PC-9 (cell line): ENCODE measurements at places on chromosomes 16 and 17.

- DNase-seq: no peak
- no peaks in the 10 kb centered on the region for H3K27me3 ChIP-seq
- H3K4me1 ChIP-seq: no peaks in the 10 kb centered on the region
- no peak overlapping the region for H3K27ac ChIP-seq
Measured at GRCh38 chr16:11677451-11677951, 9.2 kb downstream of the SNN start.

DNA sequence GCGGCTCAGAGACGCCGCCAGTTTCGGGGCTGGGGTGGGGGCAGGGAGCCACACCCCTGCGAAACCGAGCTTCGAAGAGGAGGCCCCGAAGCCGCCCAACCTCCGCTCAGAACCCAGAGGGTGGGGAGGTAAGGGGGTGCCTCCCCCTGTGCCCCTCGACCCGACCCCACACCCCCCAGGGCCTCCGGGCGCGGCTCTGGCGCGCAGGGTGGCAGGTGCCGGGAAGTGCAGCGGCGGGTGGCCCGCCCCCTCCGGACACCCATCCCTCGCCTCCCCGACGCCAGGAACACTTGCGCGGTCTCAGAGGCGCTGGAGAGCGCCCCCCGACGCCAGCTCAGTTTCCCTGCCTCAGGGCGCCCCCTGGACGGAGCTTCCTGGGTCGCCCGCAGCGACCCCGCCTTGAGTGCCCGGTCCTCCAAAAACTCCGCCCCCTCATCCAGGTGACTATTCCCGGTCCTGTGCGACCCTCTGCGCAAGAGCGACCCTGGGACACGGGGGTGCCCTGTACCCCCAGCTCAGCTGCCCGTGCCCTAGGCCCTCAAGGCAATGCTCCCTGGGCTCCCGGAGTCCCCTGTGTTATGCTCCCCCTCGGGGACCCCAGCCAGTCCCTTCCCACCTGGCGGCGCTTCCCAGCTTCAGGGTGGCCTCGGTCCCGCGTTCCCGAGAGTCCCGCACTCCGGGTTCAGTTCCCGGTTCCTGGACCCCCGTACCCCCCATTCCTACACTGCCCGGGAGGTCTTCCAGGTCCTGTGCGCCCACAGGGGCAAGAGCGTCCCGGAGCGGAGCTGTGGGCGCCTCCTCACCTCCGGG, 562 bp downstream of the PPL start:
- peak overlapping the region; percentile 99 for H3K4me3 ChIP-seq
- peak; percentile 40 for DNase-seq
- peaks cover 6% of the 10 kb centered on the region; the same call in 1 of the 2 replicates for H3K36me3 ChIP-seq
- H3K4me1 ChIP-seq: peaks cover 34% of the 10 kb centered on the region
- no peaks in the 10 kb centered on the region for H3K27me3 ChIP-seq

DNA sequence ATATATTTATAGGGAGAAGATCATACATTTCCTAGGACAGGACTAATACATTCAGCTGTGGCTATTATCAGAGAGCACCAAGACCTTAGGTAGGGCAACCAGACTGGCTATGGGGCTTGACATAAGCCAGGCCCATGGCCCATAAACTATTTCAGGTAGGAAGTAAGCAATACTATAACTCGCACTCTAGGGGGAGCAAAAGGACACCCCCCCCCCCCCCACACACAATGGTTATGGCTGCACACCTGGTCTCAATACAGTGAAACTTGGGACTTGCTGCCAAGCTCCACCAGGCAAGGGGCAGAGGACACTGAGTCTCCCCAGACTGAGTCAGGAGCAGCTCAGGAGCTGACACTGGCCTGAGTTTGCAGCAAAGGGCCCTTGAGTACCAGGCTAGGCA, 348.9 kb upstream of the ASIC2 start:
- 0 out of 2 replicates have a peak, but pooled peaks cover 9% of the 10 kb centered on the region for H3K27me3 ChIP-seq
- no peaks in the 10 kb centered on the region for H3K36me3 ChIP-seq
- DNase-seq: no peak
- H3K4me1 ChIP-seq: no peaks in the 10 kb centered on the region
- H3K27ac ChIP-seq: no peak overlapping the region
- H3K4me3 ChIP-seq: no peak overlapping the region

- peaks cover 11% of the 10 kb centered on the region; the same call in 1 of the 2 replicates for H3K36me3 ChIP-seq
- H3K4me3 ChIP-seq: no peak overlapping the region
- no peak overlapping the region for H3K27ac ChIP-seq
Measured at GRCh38 chr17:75693500-75694481, 26.7 kb downstream of the SAP30BP start.

DNA sequence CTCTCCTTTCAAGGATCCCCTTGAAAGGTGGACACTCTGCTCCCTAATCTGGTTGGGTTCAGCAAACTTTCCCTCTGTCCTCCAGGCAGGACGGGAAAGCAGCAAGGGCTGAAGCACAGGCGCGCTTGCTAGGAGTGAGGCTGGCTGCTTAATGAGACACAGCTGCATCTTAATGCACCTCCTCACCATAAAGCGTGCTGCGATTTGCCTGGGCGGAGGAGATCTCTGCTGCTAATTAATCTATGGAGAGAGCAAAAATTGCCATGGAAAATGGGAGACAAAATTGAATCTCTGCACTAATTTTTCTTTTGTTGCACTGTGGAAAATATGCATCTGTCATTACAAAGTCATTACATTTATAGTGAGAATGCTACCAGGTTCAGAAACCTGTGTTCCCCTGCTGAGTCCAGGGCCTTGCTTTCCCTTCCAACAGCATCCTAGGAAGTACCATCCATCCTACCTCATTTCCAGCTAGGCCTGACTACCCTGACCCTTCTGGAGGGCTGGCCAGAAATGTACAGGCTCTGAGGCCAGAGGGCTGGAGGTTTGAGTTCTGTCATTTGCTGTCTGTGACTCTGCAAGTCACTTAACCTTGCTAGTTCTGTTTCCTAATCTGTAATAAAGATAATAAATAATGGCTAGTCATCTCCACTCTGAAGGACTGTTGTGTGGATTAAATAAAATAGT, 43.5 kb upstream of the BCAR1 start:
- no peak for DNase-seq
- no peak overlapping the region for H3K4me3 ChIP-seq
- H3K27me3 ChIP-seq: no peaks in the 10 kb centered on the region

DNA sequence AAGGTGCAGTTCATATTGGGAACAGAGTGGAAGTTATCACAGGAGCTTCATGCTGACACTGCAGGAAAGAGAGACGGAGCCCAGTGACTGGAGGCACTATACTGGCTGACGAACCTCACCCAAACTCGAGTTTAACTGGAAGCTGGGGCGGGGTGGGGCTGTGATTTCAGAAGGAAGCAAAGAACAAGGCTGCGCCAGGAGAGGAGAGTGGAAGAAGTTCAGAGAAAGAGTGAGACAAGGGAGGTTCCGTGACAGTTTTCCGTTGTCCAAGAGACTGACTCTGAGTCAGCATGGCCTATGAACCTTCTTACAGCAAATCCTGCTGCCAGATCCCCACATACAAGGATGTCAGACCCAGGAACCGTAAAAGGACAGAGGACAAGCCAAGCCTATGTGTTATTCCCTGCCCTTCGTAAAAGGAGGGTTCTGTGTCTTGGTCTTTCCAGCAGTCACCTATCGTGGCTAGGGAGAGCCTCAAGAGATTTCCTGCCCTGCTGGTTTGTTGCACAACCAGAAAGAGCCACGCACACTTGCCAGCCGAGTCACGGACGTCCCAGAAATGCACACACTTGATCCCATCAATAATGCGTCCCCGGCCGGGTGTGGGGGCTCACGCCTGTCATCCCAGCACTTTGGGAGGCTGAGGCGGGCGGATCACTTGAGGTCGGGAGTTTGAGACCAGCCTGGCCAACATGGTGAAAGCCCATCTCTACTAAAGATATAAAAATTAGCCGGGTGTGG, 5.1 kb downstream of the PITPNA start:
- no peak overlapping the region for H3K27ac ChIP-seq
- no peaks in the 10 kb centered on the region for H3K27me3 ChIP-seq
- H3K36me3 ChIP-seq: peaks cover 17% of the 10 kb centered on the region; the same call in 1 of the 2 replicates
- DNase-seq: no peak
- no peak overlapping the region for H3K4me3 ChIP-seq
- H3K4me1 ChIP-seq: peaks cover 10% of the 10 kb centered on the region; the same call in 1 of the 2 replicates

GRCh38 chr16:88662222-88662842, 559 bp downstream of the MVD start:
- no peaks in the 10 kb centered on the region for H3K36me3 ChIP-seq
- H3K4me3 ChIP-seq: peak overlapping the region; percentile 90
- DNase-seq: no peak
- H3K27ac ChIP-seq: peak overlapping the region; percentile 13; the same call in 1 of the 2 replicates
- no peaks in the 10 kb centered on the region for H3K27me3 ChIP-seq

- H3K4me1 ChIP-seq: no peaks in the 10 kb centered on the region
- no peaks in the 10 kb centered on the region for H3K27me3 ChIP-seq
- no peak overlapping the region for H3K4me3 ChIP-seq
- no peaks in the 10 kb centered on the region for H3K36me3 ChIP-seq
Measured at GRCh38 chr16:47999595-47999994, 156.2 kb downstream of the ABCC12 start.

DNA sequence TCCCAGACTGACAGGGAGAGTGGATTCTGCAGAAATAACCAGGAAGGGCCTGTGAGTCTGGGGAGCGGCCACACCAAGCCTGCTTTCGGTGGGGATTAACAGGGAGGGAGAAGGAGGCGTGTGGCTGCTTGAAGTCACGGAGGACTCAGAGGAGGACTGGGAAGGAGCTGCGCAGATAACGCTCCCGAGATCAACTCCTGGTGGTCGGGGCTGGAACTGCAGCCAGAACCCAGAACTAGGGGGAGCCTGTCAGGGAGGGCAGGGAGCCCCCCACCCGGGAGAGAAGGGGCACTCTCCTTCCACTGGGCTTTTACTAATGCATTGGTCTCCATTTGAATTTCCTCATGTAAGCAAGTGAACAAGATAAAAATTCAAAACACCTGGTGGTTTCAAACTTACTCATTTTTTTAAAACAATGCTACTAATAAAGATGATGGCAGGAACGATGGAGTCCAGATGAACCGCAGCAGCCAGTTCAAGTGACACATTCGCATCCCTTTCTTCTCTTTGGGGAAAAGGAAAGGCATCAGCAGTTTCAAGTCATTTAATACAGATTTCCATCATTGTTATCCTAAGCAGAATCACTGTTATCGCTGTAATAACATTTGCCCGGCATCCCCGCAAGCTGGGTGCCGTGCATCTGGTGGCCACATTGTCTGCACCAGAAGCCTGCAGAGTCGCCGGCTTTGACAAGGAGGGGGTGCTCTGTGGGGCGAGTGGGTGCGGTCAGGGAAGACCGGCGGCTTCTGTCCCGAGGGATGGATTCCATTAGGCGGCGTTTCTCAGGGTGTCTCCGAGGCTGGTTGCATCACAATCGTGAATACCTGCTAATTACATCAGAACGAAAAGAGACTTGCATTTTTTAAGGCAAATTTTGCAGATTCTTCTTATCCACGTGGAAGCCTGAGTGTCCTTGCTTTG, 183.0 kb downstream of the FOXL1 start:
- no peaks in the 10 kb centered on the region for H3K36me3 ChIP-seq
- no peak for DNase-seq
- no peaks in the 10 kb centered on the region for H3K4me1 ChIP-seq
- H3K27me3 ChIP-seq: peaks cover 96% of the 10 kb centered on the region

DNA sequence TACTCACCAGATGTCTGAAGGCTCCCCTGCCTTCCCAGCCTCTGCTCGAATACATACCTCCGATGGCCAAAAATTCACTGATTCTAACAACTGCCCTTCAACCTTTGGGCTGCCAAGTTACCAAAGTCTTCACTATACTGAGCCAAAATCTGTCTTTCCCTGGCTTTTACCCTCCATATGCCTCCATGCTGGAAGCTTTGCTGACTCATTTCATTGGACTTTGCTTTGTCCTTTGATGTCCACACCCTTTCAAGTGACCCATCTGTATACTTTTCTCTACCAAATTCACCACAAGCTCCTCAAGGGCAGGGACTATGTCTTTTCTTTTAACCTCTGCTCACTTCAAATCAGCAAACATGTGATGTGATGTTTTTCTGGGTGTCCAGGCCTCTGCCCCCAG, 21.0 kb upstream of the MTMR4 start:
- DNase-seq: peak; percentile 79
- peaks cover 15% of the 10 kb centered on the region for H3K4me1 ChIP-seq
- H3K27me3 ChIP-seq: peaks cover 21% of the 10 kb centered on the region

DNA sequence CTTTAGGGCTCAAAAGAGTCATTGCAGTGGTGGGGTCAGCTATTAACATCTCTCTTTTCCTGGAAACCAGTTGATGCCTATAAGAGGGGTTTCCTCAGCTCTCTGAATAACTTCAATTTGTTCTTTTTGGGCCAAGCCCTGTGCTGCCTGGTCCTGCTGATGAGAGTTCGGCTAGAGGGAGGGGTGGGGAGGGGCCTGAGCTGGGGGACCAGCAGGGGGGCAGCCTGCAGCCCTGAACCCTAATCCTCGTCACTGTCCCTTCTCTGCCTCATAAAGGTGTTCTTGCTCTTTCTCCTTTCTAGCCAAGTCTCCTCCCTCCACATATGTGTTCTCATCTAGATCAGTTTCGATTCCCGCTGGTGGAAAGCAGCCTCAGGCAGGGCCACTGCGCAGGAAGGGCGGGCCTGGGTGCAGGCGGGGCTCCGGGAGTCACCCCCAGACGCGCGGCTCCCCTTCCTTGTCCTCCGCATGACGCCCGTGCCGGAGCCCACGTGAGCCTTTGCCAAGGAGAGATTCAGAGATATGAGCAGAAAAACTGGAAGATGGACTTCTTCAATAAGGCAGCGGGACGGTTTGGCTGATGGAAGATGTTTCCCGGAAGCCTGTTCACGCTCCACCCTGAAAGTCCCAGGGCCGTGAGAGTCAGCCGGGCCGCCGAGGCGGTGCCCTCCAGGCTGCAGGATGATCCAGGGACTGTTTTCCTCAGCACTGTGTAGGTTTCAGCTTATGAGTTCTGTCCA, 15.0 kb upstream of the RHOT1 start:
- H3K4me1 ChIP-seq: peaks cover 10% of the 10 kb centered on the region; the same call in 1 of the 2 replicates
- no peaks in the 10 kb centered on the region for H3K36me3 ChIP-seq
- H3K4me3 ChIP-seq: peak overlapping the region; percentile 67
- peak; percentile 60 for DNase-seq
- H3K27ac ChIP-seq: peak overlapping the region; percentile 16; the same call in 1 of the 2 replicates

- H3K27me3 ChIP-seq: no peaks in the 10 kb centered on the region
- no peaks in the 10 kb centered on the region for H3K36me3 ChIP-seq
- H3K27ac ChIP-seq: no peak overlapping the region
Measured at GRCh38 chr17:68398691-68399637, 58.3 kb downstream of the WIPI1 start.

DNA sequence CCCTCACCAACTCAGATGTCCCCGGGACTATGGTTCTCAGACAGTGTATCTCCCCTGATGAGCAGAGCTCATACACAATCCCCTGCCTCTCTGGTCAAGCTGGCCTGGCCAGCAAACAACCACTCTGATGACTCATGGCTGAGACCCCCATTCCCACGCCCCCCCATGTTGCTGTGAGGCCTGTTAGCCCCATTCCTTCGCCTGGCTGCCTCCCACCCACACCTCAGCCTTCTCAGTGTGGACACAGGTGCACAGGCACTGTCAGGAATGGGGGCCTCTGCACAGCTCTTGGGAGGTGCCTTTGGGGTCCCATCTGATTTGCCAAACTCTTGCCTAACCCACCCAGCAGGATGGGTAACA, 80.2 kb downstream of the CNGB1 start:
- peaks cover 45% of the 10 kb centered on the region for H3K4me1 ChIP-seq
- no peaks in the 10 kb centered on the region for H3K27me3 ChIP-seq
- DNase-seq: no peak
- no peaks in the 10 kb centered on the region for H3K36me3 ChIP-seq
- no peak overlapping the region for H3K4me3 ChIP-seq

- H3K4me3 ChIP-seq: no peak overlapping the region
- H3K36me3 ChIP-seq: 0 out of 2 replicates have a peak, but pooled peaks cover 3% of the 10 kb centered on the region
- no peaks in the 10 kb centered on the region for H3K27me3 ChIP-seq
- peaks cover 18% of the 10 kb centered on the region for H3K4me1 ChIP-seq
- DNase-seq: peak; percentile 63
Measured at GRCh38 chr17:51059781-51060180, 60.9 kb downstream of the SPAG9 start.
